ENCODE measurements at places on chromosomes 6 and 20.

GRCh38 chr20:59149678-59150504 lies 13.7 kb upstream of the ZNF831 start:
- no peak for DNase-seq

DNA sequence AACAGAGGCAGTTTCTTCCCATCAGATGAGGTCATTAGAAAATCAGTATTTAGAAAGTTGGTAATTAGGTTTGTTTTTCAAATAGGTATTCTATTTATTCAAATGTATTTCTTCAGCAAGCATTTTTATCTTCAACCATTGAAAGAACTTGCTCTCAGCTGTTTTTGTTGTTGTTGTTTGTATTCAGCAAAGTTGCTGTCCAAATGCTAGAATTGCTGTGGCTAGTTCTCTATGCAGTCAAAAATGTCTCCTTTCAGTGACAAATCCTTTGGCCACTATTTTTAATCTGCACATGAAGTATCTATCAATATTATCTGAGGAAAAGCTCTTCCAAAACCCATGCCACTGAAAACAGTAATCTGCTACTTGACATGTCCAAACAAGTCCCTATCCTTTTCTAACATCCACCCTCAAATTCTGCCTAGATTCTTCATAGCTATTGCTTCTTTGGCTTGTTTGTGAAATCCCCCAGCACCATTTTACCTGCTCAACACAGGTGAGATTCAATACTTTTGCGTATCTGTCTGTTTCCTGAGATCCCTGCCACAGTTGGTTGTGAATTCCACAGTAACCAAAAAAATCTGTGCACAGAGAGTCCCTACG lies 1005.4 kb downstream of the GRIK2 start:
- DNase-seq, result no peak

- peak; percentile 6 for DNase-seq
Measured at GRCh38 chr6:89951574-89952104, 57.4 kb downstream of the GJA10 start.

- DNase-seq, result no peak
Measured at GRCh38 chr6:144664947-144665346, 379.8 kb downstream of the UTRN start.

DNA sequence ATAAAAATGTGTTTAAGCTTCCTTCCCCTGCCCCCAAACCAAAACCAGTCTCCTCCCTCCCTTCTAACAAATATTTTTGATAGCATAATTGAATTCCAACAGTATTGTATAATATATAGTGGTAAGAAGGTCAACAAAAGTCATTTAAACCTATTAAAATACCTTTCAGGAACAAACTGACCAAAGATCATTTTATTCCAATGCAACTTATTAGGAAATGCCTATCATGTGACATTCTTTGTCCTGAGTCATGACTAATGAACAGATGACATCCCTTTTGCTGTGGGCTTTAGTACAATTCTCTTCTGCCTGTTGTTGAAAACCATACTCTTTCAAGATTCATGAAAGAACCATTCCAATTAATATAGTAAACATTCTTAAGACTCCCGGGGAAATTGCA lies 51.5 kb upstream of the TRAF3IP2 start:
- no peak for DNase-seq

DNA sequence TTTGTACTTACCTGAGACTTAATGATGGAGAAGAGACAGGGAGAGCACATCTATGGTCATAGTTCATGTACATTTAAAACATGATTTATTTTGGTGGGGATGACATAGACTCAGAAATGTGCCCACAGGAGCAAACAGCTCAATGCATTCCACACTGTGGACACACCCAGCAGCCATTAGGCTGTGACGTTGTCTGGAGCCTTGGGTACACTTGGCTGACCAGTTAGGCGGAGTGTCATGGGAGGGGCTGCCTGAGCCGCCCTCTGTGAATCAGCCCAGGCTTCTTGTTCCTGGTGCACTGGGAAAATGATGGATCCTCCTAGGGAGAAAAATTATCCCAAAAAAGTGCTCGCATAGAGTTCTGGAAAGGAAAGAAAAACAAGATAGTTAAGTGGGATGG lies 231.0 kb upstream of the GMDS start:
- DNase-seq, result no peak

DNA sequence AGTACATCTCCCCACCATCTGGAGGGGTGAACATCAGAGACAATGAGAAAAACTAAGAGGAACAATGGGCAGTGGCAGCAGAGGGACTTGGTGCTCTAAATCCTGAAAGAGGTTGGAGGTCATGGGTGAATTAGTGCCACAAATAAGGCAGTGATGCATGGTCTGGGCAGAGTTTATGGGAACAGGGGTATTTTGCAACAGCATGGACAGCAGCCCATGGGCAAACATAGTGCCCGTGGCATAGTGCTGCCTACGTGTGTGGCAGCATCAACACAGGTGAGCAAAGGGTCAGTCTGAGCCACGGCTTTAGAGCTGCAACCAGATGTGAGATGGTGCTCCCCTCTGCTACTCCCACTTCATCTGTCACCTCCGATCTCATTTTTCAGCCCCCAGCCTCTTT lies 459.1 kb upstream of the CITED2 start:
- no peak for DNase-seq

DNA sequence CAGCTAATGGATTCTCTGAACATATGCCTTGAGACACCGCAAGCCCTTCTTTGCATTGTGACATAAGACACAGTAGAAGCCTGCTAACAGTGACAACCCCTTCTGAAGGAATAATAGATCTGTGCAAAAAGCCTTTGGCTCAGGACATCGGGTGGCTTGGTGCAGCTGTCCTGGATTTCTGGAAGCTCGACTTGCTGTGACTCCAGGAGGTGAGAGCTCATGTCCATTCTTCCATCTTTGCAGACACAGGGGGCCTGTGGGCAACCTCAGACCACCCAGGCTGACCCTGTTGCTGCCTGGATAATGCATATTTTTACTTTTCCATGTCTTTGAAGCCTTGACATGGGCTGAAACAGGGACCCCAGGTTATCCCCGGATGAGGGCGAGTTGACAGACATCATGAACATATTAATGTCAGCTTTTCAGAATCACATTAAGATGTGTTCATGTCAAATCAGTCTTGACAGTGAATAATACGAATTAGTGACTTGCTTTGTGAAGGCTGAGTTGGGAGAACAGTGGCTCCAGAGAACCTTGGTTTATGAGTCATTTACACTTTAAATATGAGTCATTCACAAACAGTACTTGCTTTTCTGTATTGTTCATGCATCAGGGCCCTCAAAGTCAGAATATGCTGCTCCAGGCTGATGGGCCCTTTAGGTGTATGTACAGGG lies 66.8 kb upstream of the IYD start:
- DNase-seq, result peak; percentile 20

- peak; percentile 5 for DNase-seq
Measured at GRCh38 chr6:142756215-142756630, 188.8 kb downstream of the HIVEP2 start.
